ENCODE measurements at places on chromosomes 3 and 15.
A peak's percentile ranks its signal among the peaks of the same experiment; 100 is the strongest.

- no peak for DNase-seq
Measured at GRCh38 chr3:194598771-194599557, 34.3 kb downstream of the TMEM44 start.

- no peak for DNase-seq
Measured at GRCh38 chr3:79979990-79980389, 212.2 kb upstream of the ROBO1 start.

GRCh38 chr3:112121577-112122547, 11.2 kb downstream of the GCSAM start:
- DNase-seq: no peak

GRCh38 chr3:129442947-129443346, 2.9 kb downstream of the IFT122 start:
- no peak for DNase-seq

- DNase-seq: no peak
Measured at GRCh38 chr3:43692085-43692855, 1.5 kb downstream of the ABHD5 start.

- peak; percentile 78 for DNase-seq
Measured at GRCh38 chr15:91049378-91050127, 27.2 kb upstream of the VPS33B start.

GRCh38 chr3:101512396-101512645, 691 bp downstream of the SENP7 start:
- no peak for DNase-seq

DNA sequence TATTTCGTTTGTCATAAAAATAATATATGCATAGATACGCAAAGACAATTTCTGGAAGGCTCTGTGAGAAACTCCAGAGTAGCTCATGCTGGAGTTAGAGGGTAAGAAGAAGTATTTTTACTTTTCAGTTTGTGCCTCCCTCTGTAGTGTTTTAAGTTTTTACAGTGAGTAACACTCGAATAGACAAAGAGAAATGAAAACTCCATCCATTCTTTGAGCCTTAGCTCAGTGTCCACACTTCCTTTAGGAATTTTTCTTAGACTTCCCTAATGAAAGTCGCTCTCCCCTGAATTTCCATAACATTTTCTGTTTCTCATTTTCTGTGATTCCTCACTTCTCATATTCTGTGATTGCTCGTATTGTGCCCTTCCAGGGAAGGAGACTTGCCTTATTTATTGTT, 2.1 kb downstream of the BLOC1S6 start:
- no peak for DNase-seq

DNA sequence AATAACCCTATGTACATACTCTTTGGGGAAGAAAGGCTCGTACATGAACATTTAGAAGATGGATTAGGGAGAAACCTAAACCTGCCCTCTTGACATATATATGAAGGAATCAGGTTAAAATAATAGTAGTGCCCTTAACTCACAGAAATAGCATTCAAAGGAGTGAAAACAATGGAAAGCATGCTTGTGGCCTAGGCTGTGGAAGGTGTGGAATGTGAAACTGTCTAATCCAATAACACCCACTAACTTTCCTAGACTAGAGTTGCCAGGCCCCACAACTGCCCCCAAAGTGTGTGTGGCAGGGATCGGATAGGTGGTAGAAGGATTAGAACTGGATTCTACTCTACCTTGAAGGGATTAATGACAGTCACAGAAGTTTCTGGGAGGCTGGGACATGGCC, 317.4 kb upstream of the LRRFIP2 start:
- no peak for DNase-seq

- no peak for DNase-seq
Measured at GRCh38 chr15:94965593-94965992, 734.2 kb downstream of the MCTP2 start.

DNA sequence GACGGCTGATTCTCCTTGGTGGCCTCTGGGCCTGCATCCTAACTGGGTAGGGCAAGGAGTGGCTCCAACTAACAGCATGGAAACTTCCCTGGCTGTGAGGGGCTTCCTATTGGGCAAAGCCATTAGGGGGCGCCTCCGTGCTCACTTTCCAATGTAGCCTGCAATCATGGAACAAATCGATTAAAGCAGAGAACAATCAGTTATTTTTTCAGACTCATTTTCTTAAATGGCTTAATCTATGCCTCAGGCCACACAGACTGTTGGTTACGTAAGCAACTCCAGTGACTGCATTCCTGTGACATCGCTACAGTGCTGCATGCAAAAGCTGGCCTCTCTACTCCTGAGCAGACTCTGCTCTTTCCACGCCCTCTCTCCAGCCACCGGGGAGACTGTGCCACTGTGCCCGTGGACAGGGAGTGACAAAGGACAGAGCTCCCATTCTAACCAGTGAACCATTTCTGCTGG, 278.9 kb downstream of the KLF13 start:
- DNase-seq: no peak

DNA sequence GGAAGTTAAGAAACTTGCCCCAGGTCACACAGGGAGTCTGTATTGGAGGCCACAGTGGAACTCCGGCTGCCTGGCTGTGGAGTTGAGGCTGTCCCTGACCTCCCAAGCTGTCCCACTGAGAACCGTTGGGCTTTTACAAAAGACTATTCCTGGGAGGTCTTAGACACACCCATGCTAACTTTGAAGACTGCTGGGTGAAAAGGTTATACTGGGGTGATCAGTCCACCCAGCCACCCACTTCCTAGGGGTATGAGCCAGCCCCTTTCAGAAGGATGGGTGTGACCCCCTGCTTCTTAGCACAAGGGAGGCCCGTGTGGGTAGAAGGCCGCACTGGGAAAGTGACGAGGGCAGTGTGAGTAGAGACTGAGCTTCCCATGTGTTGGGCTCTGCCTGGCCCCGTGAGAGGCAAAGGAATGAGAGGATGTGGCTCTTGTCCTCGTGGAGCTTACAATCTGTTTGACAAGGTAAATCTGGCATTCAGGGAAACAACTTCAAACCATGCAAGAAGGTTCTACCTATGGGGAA, 19.0 kb downstream of the MRAS start:
- no peak for DNase-seq

DNA sequence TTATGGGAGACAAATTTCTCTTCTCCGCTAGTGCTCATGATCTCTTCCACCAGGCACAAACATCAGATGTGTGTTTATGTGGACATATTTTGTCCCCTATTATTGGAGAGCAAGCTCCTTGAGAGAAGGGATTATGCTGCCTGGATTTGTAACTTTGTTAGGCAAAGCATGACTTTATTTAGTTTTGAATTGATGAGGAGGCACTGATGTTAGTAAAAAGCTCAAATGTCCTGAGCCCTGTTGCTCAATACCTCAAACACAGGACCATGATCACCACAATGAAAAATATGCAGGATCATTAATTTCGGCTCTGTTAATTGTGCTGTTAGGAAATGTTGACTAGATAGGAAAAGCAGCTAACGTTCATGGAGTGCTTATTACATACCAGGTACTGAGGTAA, 29.1 kb downstream of the SCG5 start:
- DNase-seq: no peak

- DNase-seq: no peak
Measured at GRCh38 chr3:197567904-197568681, 12.3 kb upstream of the BDH1 start.

GRCh38 chr3:48783304-48783703, 64.4 kb downstream of the PRKAR2A start:
- no peak for DNase-seq

DNA sequence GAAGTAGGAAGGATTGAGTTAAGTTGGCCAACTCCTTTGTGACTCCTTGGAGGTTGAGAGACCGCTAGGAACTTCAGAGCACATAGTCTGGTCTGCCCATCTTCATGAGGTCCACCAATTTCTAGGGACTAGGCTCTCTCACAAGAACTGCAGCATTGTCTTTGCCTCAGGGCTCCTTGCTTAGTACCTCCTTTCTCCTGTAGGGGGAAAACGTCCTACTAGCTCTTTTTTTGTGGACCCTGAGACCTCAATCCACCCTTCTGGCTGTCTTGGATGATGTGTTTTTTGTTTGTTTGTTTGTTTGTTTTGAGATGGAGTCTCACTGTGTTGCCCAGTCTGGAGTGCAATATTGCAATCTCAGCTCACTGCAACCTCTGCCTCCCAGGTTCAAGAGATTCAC, 21.6 kb downstream of the REC114 start:
- DNase-seq: no peak

DNA sequence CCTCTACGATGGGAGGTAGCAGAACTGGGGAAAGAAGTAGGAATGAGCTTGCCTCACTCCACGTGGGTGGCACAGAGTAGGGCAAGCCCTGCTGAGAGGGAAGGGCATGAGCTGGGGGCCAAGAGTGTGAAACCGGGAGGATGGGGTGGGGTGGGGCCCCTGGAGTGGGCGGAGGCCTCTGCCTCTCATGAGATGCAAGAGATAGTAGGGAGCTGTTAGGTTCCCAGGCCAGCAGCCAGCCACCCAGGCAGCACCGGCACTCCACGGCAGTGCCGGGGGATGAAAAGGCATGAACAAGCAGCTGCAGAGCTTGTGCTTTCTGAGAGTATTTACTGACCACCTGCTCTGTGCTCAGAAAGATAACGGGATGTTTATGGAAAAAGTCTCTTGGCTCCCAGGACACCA, 24.4 kb upstream of the PLA2G4E start:
- DNase-seq: no peak

GRCh38 chr15:89905846-89906378, 6.8 kb downstream of the ARPIN start:
- DNase-seq: no peak

GRCh38 chr15:68732451-68732850, 88.2 kb downstream of the ANP32A start:
- DNase-seq: no peak

DNA sequence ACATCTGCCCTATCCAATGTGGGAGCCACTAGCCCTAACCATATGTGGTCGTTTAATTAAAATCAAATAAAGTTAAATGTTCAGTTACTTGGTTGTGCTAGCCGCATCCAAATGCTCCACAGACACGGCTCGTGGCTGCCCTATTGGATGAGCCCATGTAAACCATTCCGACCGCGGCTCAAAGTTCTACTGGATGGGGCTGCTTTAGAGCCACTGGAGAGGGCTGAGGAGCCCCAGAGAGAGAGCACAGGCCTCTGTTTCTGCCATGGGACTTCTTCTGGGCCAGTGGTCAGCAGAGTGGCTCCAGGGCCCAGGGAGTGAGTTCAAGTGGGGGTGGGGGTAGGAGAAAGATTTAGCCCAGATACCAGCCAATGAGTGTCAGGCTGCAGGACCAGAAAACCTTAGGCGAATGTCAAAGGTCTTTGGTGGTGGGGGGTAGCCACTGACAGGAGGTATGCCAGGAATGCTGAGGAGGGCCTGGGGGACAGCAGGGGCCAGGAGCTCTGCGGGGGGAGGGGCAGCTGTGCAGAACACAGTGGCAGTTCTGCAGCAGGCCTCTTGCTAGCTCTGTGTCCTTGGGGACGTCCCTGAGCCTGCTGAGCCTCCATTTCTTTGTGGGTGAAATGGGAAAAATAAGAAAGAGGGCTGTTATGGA, 30.1 kb downstream of the SPSB4 start:
- DNase-seq: no peak

GRCh38 chr3:169477790-169478189, 185.7 kb downstream of the MECOM start:
- DNase-seq: no peak

DNA sequence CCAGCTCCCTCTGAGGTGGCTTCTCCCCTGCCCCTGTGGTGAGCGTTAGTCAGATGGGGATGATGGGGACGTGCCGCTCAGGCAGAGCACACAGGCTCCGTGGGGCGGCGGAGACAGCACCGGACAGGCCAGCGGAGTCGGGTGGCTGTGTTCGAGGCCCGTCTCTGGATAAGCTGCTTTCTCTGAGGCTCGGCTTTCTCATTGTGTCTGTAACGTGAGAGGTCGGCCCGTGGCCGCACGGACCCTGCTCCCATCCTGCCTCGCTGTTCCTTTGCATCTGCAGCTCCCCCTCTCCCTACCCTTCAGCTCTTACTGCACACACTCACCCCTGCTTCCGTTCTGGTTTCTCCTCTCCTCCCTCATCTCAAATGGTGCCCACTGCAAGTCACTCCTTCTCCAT, 62.5 kb downstream of the FAM43A start:
- no peak for DNase-seq

DNA sequence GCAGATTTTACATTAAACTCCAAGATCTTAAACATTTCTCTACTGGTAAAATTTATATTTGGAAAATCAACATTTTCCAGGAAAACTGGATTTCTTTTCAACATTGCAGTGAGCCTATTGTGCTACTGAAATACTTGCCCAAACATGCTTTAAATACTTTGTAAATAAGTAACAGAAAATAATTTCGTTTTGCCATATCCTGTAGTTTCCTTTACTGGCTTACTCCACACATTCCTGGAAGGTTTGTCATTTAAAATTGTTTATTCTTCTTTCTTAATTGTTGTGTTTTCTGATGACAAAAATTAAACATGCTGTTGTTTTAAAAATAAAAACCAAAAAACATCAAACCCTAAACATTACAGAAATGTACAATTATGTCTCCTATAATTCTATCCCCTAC, 22.0 kb downstream of the ACAD11 start:
- DNase-seq: no peak

GRCh38 chr3:58111513-58112184, 99.1 kb downstream of the DNASE1L3 start:
- no peak for DNase-seq

GRCh38 chr15:96889734-96890480, 559.4 kb downstream of the NR2F2 start:
- no peak for DNase-seq
